ENCODE measurements at places on chromosomes 6 and 20.

GRCh38 chr20:1305712-1306111 is 23.2 kb downstream of the SDCBP2 start:
- DNase-seq, result no peak

- DNase-seq, result no peak
Observed at GRCh38 chr6:20241102-20241501, 28.8 kb upstream of the MBOAT1 start.

DNA sequence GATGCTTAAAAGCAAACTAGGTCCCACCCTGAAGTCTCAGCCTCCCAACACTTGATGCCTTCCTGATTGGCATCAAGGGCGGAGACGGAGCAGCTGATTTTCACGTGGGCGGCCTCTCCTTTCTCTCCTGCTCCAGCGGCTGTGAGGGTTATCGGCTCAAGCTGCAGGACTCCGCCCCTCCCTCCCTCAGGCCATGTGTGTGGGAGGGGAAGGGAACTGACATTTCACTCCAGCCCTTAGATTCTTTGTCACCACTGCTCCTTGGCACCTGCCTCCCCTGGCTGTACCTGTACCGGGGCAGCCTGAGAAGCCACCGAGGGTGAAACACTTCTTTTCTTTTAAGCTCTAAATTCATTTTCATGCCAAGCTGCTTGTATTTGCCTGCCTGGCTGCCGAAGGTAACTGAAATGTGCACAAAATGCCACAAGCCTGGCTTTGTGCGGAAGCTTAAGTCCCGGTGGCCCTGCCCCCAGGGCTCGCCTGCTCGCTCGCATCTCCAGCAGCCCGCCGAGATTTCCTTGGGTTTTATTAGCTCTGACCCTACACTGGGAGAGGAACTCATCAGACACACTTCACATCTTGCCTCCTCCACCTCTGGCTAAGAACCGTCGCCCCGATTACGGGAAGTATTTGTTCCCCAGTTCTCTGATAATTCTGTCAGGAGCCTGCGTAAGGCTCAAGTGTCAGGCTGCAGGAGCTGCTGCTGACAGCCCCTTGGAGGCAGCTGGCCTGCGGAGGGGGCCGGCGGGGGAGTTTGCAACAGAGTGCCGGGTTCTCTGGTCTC is 9.6 kb upstream of the CPNE5 start:
- no peak for DNase-seq

DNA sequence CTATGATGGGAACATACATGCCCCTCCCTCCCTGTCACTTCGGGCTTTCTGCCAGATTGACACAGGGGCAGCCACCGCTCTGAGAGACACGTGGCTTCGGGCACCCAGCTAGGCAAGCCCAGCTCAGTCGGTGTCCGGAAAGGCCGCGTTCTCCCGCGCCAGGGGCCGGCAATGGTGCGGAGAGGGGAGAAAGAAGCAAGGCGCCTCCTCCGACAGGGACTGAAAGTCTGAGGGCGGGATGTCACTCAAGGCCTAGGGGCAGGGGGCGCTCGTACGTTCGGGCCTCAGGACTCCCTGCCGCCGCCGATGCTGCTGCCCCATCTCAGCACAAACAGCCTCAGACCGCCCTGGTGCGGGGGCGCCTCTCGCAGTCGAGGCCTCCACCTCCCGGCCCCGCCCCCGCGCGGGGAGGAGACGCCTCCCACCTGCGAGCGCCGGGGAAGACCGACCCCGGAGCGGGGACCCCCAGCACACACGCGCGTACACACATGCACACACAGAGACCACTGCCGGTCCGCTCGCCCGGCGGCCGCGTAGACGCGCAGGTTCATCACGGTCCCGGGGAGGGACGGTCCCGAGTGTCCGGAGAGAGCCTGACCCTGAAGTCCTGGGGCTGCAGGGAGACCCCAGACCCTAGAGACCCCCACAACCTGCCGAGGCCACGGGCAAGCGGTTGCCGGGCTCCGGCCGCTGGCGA is 1.9 kb downstream of the GRM4 start:
- peak; percentile 55 for DNase-seq

- DNase-seq, result no peak
Observed at GRCh38 chr6:498795-499231, 107.3 kb downstream of the IRF4 start.

DNA sequence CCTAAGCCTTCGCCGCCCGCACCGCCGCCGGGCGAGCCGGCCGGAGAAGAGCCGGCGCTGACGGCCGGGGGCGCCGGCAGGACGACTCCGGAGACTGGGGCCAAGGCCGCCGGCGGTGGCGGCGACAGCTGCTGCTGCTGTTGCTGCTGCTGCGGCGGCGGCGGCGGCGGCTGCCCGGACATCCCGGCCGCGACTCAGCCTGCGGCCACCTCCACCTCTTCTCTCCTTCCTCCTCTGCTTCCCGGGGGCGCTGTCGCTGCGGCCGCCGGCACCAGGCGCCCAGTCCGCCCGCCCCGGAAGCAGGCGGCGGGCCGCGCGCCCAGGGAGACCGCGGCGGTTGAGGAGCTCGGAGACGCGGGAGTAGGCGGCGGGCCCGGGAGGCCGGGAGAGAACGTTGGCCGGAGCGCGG is 307 bp downstream of the RANBP9 start:
- no peak for DNase-seq

DNA sequence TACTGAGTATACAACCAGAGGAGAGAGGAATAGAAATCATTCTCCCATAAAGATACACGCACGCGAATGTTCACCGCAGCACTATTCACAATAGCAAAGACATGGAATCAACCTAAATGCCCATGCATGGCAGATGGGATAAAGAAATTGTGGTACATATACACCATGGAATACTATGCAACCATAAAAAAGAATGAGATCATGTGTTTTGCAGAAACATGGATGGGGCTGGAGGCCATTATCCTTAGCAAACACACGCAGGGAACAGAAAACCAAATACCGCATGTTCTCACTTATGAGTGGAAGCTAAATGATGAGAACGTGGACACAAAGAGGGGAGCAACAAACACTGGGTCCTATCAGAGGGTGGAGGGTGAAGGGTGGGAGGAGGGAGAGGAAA is 3.4 kb downstream of the SERPINB6 start:
- DNase-seq, result no peak

- DNase-seq, result no peak
Observed at GRCh38 chr6:33772082-33772830, 16.7 kb downstream of the LEMD2 start.

DNA sequence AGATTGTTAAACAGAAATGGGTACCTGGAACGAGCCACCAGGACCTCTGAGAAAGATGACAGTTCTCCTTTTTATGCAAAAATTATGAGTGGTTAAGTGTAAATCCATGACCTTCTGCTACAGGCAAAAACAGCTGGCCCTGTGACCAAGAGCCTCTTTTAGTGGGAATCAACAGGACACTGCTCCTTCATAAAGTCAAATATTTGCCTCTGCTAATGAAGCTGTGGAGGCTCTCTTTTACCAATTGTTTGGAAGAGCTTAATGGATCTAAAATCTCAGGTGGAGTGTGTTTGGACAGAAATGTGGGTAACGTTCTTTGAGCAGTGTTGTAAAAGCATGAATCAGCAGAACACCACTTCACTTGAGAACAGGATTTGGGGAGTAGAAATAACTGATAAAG is 117.5 kb upstream of the PCSK2 start:
- DNase-seq, result peak; percentile 86

DNA sequence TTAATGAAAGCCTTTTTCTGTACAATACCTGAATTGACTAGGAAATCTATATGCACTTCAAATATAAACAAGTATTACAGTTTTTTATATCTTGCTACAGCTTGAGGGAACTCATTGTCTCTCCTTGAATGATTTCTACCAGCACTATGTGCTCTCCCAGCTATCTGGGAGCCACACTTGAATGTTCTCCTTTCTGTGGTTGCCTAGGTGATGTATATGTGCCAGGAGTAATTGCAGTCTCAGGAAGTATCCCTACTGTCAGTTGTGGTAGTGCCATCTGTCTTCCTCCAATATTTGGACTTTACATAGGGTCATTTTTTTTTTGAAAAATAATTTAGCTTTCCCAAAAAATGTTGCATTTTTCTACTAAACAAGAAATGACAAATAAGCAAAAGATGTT is 288.0 kb upstream of the PLCB4 start:
- peak; percentile 15 for DNase-seq

DNA sequence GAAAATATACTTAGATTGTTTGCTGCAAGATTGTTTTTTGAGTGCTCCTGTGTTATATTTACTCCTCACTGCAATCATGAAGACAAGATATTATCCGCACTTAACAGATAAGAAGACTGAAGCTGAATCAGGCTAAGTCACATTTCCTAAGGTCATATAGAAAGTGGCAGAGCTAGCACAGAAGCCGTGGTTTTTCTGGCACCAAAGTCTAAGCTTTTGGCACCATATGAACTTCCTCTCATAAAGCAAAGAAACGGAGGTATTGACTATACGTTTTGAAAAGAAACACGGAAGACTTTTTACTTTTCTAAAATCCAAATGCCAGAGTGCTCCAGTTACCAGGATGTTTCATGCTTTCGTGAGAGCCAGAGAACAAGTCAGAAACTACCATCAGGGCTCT is 9.3 kb upstream of the DTD1 start:
- DNase-seq, result no peak

DNA sequence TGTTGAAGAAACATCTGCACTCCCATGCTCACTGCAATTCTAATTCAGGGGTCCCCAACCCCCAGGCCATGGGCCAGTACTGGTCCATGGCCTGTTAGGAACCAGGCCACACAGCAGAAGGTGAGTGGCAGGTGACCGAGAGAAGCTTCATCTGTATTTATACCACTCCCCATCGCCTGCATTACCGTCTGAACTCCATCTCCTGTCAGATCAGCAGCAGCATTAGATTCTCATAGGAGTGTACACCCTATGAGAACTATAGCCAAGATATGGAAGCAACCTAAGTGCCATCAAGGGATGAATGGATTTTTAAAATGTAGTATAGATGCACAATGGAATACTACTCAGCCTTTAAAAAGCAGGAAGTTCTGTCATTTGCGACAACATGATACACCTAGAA is 53.2 kb downstream of the MBOAT1 start:
- DNase-seq, result no peak

- DNase-seq, result no peak
Observed at GRCh38 chr6:71544028-71544427, 255.4 kb downstream of the OGFRL1 start.

- DNase-seq, result no peak
Observed at GRCh38 chr6:134223796-134224420, 94.0 kb downstream of the SGK1 start.

- DNase-seq, result no peak
Observed at GRCh38 chr6:140462453-140463311, 1088.2 kb upstream of the CITED2 start.

DNA sequence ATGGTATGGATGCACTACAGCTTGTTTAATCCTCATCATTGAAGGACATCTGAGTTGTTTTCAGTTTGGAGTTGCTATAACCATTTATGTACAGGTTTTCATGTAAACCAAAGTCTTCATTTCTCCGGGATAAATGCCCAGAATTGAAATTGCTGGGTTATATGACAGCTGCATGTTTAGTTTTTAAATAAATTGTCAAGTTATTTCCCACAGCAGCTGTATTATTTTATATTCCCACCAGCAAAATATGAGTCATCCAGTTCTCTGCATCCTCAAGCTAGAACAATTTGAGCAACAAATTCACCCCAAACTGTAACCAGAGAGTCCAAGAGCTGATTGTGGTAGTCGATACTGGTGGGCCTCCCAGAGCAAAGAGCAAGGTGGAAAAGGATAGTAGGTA is 161.0 kb upstream of the PRND start:
- no peak for DNase-seq

- no peak for DNase-seq
Observed at GRCh38 chr6:118327237-118327636, 220.9 kb upstream of the PLN start.

GRCh38 chr6:163750431-163751031 is 336.0 kb downstream of the QKI start:
- DNase-seq, result no peak

GRCh38 chr6:68719761-68720160 is 84.7 kb downstream of the ADGRB3 start:
- DNase-seq, result no peak

DNA sequence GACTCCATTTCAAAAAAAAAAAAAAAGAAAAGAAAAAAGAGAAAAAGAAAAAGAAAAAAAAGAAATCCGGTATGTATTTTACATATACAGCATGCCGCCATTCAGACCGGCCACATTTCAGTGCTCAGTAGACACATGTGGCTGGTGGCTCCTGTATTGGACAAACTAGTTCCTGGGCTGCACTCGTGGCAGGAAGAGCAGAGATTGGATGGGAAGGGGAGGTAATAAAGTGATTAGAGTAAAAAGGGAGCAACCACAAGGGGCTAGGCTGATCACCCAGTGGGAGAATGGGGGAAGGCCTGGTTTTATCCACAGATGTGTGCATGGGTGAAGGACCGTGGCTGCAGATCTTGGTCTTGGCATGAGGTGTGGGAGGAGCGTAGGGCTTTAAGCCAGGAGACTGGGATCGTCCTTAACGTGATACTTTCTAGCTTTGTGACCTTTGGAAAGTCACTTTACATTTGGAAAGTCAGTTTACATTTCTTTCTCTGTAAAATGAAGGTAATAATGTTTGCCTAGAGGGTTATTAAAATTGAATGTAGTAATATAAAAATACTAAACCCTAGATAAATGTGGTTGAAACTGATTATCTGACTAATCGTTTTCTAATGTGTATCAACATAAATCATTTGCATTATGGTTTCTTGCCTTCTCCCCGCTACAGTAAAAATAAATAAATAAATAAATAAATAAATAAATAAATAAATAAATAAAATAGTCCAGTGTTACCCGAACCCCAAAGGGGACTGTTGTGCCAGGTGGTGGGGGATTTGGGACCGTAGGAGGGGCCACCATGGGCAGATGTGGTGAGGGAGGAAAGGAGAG is 869 bp upstream of the TRIM15 start:
- DNase-seq, result no peak

DNA sequence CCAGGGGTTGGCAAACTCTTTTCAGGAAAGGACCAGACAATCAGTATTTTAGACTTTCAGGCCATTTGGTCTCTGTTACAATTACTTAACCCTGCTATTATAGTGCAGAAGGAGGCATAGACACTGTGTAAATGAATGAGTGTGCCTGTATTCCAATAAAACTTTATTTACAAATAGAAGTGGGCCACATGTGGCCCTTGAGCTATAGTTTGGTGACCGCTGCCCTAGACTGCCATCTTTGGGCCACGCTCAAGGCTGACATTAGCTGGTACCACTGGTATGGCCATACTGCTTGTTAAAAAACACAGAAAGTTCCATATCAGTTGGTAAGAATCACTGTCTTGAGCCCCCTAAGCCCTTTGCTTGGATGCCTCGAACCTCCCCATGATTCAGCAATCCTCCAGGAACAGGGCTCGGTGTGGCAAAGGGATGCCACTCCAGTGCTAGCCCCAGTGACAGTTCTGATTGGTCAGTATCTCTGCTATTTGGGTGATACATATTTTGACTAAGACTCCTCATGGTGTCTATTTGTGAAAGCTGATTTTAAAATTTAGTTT is 23.3 kb upstream of the SNRNP48 start:
- no peak for DNase-seq
